Esophagus squamous epithelium (tissue), 5 donors: ENCODE measurements at places on chromosomes 7 and 10.

DNA sequence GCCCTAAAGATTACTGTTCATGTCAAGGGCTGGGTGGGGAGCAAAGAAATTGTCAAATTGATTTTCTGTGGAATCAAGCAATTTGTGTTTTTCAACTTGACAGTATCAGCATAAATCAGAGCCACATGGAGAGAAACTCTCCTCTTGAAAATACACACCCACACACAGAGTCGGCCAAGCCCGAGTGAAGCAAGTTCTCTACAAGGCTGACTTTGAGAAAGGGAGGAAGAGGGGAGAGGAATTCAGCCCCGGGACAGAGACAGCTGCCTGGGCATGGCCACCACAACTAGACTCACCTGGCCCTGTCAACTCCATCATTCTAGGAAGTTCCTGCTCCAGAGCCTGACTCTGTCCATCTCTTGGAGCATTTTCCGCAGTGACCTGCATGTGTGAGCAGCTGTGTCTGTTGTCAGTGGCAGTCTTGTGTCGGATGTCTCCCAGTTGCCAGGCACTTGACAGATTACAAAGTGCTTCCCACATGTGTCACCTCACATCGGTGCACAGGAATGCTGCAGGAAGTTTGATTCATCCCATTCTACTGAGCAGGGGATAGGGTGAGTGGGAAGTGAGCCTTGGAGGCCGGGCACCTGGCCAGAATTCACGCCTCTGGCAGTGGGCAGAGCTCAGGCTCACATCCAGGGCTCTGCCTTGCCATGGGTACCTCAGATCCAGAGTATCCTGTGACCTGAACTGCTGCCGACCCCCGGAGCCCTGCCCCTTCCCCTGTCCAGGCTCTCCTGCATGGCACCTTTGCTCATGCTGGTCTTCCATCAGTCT, 37.9 kb downstream of the ADAM12 start:
- no peak for DNase-seq

- DNase-seq = no peak
These were observed 40.4 kb upstream of the SHH start for GRCh38 chr7:155852426-155853301.

GRCh38 chr10:29056729-29057128, 232.1 kb upstream of the LYZL1 start:
- no peak for DNase-seq

- DNase-seq = no peak
These were observed 180.5 kb upstream of the CCDC6 start for GRCh38 chr10:60086862-60087261.

GRCh38 chr10:49008091-49008490, 68.5 kb upstream of the LRRC18 start:
- DNase-seq = no peak

GRCh38 chr10:67269828-67270227, 344.0 kb downstream of the LRRTM3 start:
- DNase-seq = no peak

- no peak for DNase-seq
These were observed 15.5 kb upstream of the PDLIM1 start for GRCh38 chr10:95306318-95306650.

DNA sequence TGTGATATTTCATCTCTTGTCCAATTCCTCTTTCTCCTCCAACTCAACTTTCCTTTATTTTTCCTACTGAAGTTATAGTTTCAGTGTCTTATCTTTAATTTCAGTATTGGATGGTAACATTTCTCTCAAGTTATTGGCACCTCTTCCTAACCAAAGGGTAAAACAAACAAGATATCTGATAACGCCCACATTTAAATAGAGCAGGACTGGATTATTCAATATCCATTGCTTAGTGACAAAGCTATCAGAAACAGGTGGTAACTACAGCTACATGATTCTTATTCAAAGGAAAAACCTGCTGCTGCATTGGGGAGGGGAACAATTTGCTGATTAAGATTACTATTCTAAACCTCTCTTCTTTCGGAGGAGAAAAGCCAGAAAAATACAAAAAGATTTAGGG, 87.8 kb downstream of the TAF3 start:
- no peak for DNase-seq

- DNase-seq = no peak
These were observed 73.3 kb downstream of the CXCL12 start for GRCh38 chr10:44311563-44312051.

DNA sequence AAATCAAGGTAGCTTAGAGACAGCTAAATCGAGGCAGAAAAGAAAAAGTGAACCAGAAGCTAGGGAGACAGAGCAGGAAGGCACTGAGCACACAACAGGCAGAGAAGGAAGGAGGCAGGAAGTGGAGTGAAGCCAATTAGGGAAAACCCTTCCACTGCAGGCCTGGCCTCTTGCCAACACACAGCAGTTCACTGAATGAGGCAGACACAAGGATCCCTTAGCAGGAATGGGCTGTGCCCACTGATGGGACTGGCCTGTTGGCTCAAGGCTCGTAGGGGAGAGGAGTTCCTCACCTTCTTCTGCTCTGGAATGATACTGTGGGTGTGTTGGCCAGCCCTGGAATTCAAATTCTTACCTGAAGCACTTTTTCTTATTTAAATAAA, 220.3 kb upstream of the STK17A start:
- DNase-seq = no peak

DNA sequence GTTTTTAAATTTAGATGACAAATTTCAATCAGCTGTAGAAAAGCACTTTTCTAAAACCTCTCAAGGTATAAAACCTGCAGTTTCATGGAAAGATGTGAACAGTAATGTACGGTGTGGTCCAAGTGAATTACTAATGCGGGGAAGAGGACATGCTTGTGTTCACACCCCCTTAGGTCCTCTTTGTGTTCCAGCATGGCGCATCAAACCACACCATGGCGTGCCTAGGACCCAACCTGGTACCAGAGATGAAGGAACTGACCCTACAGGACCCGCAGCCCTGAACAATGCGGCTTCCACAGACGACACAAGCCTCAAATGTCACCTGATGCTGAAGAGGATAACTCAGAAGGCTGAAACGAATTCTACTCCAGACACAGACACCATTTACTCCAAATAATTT, 81.3 kb upstream of the GPR22 start:
- no peak for DNase-seq

GRCh38 chr10:70125918-70126552, 6.6 kb downstream of the AIFM2 start:
- DNase-seq = no peak

DNA sequence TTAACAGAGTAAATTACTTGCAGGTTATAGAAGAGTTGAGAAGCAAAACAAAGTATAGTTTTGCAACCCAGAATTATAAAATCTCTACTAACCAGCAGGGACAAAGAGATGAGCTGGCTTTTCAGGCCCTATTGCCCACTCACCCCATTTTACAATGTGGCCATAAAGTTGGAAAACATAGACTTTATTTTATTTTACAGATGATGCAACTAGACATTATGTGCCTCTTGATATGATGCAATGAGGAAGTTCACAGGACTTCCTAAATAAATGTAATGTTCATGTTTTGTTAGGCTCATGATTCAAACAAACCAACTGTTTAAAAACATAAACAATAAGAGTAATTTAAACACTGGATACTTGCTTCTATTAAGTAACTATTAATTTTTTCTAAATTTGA, 141.1 kb upstream of the WNT16 start:
- no peak for DNase-seq

DNA sequence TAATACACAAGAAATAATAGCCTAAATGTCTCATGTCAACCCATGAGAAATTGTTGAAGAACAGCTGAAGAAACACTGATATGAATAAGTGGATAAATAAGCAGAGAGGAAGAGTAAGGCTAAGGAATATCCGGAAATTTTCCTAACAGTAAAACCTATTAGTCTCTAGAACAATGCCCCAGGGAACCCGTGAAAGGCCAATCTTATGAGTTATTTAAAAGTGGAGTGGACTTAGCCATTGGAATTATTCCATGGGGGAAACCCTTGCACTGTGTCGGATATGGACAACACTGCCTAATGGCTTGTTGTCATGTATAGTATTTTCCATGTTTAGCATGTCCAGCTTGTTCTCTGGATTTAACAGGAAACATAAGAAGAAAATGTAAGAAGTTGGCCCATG, 217.2 kb upstream of the PLXNA4 start:
- no peak for DNase-seq

GRCh38 chr7:80659120-80660055, 20.9 kb downstream of the CD36 start:
- DNase-seq = no peak

DNA sequence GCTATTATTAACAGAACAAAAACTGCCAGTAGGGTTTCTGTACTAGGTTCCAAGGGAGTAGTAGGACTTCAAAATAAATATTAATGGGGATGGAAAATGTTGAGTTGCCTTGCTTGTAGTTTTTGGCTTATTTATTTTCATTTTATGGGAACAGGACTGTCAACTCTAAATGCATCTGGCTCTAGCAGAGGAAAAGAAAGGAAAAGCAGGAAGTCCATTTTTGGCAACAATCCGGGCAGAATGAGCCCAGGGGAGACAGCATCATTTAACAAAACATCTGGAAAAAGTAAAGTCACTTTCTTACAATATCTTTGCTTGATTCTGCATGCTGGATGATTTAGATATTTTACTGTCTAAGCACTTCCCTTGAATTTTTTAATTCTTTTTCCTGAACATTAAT, 69.4 kb downstream of the NOC3L start:
- no peak for DNase-seq

DNA sequence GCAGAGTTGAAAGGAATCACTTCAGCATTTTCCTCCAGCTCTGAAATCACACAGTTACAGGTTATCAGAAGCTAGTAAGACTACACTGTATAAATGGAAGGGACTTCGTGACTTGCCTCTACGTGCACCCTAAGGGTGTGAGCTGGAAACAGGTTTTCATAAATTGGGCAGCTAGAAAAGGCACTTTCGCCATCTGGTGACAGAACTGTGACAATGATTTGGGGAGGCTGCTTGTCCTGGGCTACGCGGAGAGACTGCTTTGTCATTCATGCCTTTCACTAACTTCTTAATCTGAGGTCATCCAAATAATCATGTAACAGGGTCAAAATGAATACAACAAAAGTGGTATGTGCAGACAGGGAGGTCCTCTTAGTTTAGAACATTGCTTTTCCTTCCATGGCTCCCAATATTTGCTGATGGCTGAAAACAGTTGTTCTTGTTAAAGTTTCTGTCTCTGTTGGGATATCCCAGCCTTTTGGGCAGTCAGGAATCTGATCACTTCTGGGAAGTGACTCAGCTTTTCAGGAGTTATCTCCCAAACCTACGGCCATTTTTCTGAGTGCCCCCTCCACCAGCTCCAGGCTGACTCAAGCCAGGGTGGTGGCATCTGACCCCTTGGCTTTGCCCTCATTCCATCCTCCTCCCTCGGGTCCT, 17.8 kb downstream of the VWC2 start:
- DNase-seq = no peak

- no peak for DNase-seq
These were observed 338.3 kb downstream of the ETV1 start for GRCh38 chr7:13651167-13651566.

- DNase-seq = no peak
These were observed 5.8 kb upstream of the ESYT2 start for GRCh38 chr7:158834878-158835784.

GRCh38 chr10:75972491-75973276, 541.3 kb downstream of the LRMDA start:
- DNase-seq = no peak

- no peak for DNase-seq
These were observed 84.5 kb downstream of the CUX1 start for GRCh38 chr7:101901661-101902491.

GRCh38 chr7:39035156-39035555, 57.4 kb downstream of the POU6F2 start:
- no peak for DNase-seq
